Calu3 (cell line): ENCODE measurements at places on chromosomes 6 and 20.

GRCh38 chr20:35773154-35773751 is 1.4 kb downstream of the PHF20 start:
- DNase-seq: no peak

GRCh38 chr6:161256407-161256806 is 17.5 kb downstream of the AGPAT4 start:
- DNase-seq: no peak

DNA sequence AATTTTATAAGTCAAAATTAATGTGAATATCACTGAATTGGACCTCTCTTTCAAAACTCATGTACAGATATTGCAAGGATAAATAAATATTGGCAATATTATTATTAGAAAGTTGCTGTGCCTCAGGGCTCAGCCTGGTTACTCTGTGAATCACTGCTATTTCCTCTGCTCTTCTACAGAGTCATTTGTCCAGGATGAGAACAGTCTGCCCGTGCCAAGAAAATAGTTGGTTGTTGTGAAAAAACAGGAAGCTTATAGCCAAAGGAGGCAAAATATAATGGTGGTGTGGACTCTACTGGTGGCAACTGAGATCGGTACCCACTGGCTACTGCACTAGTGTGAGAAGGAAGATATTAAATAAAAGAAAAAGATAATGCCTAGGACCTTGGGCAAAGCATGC is 93.6 kb downstream of the RIMS1 start:
- no peak for DNase-seq

- DNase-seq: no peak
These were observed 48.3 kb upstream of the KIF25 start for GRCh38 chr6:167949121-167949684.

DNA sequence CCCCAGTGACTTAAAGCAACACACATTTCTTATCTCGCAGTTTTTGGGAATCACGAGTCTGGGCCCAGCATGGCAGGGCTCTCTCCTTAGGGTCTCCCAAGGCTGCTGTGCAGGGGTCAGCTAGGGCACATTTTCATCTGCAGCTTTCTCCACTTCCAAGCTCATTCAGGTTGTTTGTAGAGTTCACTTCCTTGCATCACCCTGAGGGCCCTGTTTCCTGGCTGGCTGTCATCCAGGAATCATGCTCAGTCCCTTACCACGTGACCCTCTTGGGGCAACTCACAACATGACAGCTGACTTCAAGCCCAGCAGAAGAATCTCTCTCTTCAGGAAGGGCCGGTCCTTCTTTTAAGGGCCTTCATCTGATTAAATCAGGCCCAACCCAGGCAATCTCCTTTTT is 21.3 kb downstream of the SNAP25 start:
- peak; percentile 76 for DNase-seq
